ENCODE measurements at places on chromosomes 5 and 9.

DNA sequence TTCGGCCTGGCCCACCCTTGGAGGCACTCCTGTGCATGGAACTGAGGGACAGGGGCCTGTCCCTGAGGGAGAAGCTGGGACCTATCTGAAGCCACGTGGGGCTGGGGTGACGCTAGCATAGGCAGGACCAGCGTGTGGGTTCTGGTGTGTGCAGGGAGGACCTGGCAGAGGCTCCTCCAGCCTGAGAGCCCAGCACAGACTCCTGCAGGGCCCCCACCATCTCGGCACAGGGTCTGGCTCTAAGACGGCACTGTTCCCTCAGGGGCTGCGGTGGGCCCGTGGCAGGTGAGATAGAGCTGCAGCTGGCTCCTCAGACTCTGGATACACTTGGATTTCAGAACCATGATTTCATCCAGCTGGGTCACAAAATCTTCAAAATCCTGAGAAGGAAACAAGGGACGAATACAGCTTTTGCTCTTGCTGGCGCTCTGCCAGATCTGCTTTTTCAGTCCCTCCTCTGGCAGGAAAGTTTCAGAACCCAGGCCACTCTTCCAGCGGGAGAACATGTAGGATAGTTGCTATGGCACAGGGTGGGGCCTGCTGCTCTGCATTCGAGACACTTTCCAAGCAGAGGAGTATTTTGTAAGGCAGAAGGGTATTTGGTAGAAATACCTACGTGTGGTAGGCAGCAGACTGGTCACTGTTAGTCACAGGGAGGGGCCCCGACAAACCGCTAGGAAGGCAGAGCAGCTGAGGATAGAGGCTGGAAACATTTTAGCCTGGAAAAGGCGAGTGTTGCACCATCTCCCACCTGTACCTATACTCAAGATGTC is 74.7 kb downstream of the KIF24 start:
- no peak for DNase-seq

DNA sequence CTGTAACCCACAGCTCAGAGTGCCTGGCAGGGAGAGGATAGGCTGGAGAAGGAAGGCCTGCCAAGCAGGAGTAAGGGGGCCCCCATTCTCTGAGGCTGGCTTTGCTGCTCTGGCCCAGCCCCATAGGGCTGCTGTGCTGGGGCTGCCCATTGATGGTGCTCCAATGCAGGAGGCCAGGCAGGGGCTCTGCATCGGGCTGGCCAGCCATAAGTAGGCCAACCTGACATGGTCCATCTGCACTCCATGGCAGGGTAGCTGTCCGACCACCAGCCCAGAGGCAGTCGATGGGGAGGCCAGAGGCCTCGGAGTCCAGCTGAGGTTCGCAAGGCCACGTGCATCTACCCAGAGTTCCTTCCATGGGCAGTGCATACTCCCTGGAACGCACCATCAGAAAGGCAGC is 75.0 kb upstream of the PITX1 start:
- DNase-seq, result no peak

- DNase-seq, result no peak
Observed at GRCh38 chr9:131271506-131271931, 4.8 kb downstream of the FAM78A start.

- no peak for DNase-seq
Observed at GRCh38 chr5:100950985-100951384, 47.9 kb upstream of the ST8SIA4 start.

DNA sequence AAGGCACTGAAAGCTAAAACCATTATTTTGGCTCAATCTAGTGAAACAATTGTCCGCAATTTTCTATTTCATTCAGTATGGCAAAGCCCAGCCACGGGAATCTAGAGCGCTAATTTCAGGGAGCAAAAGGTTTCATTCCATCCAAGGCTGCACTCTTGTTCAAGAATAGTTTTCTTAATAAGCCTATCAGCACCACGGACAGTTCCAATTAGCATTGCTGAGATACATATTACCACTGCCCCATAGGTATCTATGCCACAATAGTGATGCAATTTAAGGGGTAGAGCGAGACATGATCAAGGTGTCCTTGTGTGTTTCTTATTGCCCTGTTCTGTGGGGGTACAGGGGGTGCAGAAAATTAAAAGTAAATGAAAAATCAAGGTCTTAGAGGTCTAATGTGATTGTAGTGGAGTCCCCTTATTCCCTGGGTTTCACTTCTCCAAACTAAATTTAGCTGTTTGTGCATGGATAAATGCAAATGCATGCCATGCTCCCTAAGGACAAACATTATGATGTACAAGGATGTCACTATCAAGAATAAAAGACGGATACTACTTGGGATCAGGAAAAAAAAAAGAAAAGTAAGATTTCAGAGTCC is 45.5 kb downstream of the SPOCK1 start:
- DNase-seq, result no peak

DNA sequence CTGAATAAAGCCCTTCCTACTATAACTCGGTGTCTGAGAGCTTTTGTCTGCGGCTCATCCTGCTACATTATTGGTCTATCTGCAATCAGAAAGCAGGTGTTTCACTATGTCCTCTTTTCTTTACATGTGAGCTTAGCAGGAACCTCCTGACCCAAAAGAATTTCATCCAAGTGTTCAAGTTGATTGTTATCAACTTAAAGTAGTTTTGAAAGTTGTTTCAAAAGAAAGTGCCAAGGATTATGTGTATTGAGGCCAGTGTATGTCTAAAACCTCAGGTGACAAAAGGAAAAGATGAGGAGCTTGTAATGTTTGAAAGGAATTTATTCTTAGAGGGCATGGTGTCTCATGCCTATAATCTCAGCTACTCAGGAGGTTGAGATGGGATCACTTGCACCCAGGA is 8.1 kb upstream of the SELENOP start:
- no peak for DNase-seq

- no peak for DNase-seq
Observed at GRCh38 chr5:78667461-78668103, 19.0 kb upstream of the LHFPL2 start.

- DNase-seq, result no peak
Observed at GRCh38 chr9:85405566-85405950, 336.2 kb downstream of the AGTPBP1 start.

GRCh38 chr9:131787838-131788237 is 48.0 kb upstream of the RAPGEF1 start:
- no peak for DNase-seq

GRCh38 chr5:136198453-136198852 is 5.5 kb upstream of the SMIM32 start:
- DNase-seq, result no peak

DNA sequence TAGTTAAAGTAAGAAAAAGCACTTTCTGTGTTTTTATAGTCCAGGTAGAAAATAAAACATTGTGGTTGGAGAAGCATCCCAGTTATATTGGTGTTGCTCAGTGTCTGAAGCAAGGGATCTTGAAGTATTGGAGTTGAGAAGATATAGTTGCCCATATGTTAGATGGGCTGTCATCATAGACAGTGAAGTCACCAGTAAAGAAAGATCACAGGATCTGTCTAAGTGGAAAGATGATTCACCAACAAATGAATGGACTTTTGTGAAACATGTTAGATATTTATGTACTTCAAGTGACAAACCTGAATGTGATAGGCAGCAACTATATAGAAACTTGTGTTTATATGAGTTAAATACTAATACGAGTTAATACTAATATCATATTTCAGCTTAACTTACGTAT is 11.7 kb downstream of the OGN start:
- no peak for DNase-seq

DNA sequence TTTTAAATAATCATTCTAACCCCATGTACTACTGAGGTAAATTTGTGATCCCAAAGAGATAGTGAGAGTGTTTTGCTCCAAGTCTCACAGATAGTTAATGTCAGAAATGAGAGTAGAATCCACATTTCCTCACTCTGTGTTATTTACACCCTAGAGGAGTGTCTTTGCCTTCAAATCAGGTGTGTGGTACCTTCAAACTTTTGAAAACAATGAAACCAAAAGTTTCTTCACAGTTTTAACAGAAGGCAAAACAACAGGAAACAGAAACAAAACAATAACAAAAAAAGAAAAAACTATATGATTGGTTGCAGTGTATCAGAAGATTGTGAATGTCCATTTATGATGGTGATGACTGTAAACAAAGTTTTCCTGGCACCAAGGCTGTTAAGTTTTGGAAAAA is 85.9 kb downstream of the ERBIN start:
- DNase-seq, result no peak

DNA sequence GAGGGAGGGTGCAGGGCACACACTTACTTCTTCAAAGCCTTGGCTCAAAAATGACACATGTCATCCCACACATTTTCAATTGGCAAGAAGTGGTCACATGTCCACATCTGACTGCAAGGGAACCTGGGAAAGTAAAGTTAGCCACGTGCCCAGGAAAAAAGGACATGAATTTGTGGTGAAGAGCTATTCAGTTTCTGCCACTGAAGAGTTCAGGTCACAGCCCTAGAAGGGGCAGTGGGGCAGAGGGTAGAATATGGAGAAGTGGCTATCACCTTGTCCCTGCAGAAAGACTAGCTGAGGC is 1.9 kb upstream of the RGS14 start:
- no peak for DNase-seq

DNA sequence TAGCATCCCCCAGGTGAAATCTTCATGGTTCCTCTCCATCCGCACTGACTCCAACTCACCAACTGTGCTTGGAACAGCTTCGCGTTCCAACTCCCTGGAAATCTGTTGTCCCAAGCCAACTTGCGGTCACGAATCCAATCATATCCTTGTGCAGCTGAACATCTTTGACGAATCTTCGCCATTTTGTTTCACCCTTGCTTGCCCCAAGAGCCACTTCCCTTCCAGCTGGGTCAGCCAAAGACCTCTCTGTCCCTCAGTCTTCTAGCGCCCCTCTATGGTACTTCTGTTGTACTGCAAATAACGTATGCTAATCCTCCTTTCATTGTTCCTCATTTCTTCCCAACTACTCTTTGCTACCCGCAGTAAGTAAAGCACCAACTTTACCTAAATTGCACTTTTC is 61.0 kb upstream of the TARS1 start:
- DNase-seq, result no peak

DNA sequence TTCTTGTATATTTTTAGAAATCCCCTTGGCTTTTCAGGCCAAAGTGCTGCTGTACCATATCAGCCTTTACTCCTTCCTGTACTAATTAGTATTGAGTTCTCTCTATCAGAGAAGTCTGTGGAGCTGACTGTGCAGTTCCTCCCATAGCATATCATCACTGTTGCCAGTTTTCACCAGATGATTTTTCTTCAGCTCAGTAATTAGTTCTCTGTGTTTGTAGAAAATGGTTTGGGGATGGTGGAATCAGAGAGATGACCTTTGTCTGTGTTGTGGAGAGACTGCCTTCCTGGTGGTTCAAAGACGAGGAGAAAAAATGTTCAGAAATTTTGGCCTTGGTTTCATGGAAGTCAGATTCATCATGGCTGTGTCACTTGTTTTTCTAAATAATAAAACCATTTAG is 227.5 kb upstream of the ACTBL2 start:
- no peak for DNase-seq

DNA sequence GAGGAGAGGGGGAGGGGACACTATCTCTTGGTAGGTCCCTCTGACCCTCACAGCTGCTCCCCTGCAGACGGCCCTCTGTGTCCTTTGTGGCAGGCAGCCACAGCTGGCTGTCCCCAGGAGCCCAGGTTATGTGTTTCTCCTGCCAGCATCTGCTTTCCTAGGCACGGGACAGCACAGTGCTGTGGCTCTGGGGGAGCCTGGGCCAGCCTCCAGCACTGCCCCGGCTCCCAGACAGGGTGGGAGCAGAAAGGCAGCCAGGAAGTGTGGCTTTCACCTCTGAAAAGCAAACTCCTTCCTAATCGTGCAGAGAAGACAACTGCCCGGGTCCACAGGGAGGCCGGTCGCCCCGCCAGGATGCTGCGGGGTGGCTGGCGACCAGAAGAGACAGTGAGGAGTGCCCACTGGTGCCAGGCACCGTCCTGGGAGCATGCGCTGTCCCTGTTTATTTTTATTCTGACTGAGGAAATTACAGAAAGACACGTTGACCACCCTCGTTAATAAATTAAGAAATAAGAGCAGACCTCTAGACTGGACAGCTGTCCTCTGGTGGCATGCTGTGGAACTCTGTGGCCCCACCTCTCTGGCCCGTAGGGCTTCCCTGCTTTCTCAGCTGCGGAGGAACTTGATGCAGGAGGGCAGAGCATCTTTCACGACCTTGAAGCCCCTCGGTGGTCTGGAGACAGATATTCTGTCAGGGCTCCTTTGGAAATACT is 240.3 kb downstream of the FANCC start:
- DNase-seq, result no peak

- DNase-seq, result no peak
Observed at GRCh38 chr5:169165052-169165451, 135.9 kb downstream of the SLIT3 start.

- DNase-seq, result no peak
Observed at GRCh38 chr5:80184235-80185023, 71.4 kb downstream of the SERINC5 start.

- no peak for DNase-seq
Observed at GRCh38 chr9:4321554-4321953, 21.7 kb upstream of the GLIS3 start.

DNA sequence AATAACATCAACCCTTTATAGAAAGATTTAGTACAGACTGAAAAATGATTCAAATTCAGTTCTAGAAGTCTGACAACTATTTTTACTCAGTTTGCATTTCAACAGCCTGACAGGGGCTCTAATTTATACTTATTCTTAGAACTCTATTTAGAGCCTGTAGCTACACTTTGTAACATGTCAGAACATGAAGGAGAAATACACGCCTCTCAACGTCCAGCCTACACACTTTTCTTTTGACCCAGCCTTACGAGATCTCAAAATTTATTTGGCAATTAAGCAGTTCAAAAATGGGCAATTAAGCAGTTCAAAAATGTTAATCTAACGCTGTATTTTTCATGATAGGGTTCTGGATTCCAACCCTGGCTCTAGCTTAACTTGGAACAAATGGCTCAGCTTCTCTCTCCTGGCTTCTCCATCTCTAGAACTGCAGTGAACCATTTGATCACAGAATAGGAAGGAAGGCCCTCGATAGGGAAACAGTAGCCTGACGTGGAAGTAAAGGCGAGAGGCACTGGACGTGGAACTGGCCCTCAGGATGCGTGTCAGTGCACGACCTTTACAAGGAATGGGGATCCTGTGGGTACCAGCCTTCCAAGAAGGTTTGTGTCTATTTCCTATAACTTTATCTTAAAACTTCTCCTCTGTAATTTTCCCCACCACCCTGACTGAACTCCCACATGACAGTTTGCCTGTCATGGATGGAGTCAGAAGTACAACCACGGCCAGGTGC is 66.4 kb downstream of the PRRT1B start:
- DNase-seq, result no peak

- DNase-seq, result no peak
Observed at GRCh38 chr9:97425336-97425972, 13.6 kb downstream of the TDRD7 start.

- no peak for DNase-seq
Observed at GRCh38 chr9:77158772-77159513, 18.4 kb upstream of the VPS13A start.

DNA sequence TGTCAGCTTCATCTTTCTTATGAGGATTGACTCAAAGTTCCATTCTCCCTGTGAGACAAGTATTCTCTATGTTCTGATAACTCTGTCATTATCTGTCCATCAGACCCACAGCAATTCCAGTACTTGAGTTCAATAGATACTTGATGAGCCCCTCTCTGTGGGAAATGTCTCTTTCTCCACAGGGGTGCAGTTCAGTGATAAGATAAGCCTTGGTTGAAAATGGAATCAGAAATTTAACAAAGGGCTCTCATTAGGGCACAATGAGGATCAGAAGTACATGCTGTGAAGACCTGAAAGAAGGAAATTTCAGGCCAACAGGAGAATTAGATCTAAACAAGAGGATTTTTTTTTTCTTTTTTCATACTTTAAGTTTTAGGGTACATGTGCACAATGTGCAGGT is 737.3 kb downstream of the MTRR start:
- DNase-seq, result no peak

GRCh38 chr5:52119768-52120167 is 667.9 kb upstream of the ITGA1 start:
- DNase-seq, result no peak

GRCh38 chr9:90813523-90813922 is 11.9 kb downstream of the SYK start:
- DNase-seq, result no peak

Measured in stimulated activated CD8-positive, alpha-beta memory T cell treated with anti-CD3 and anti-CD28 coated beads, Interleukin-4, amount 100 ng/mL, for 24 hours (primary cell).